Foreskin melanocyte (primary cell): ENCODE measurements at places on chromosomes 2 and 18.

DNA sequence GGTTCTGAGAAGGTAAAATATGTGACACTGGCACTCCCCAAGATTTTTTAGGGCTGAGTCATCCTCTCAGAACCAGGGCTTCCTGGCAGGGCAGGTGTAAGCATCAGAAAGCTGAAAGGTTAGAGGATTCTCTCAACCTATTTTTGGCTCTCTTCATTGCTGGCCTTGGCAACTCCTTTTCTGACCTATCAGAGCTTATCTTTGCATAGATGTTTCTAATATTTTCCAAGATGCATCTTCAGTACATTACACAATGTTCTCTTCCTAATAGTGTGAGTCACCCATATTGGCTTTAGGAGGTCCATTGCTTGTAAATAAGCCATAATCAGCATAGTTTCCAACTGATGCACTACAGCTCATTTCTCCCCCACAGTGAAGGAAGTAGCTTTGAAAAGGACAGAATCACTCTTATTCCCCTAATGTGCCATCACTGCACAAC lies 2008.4 kb upstream of the PIK3C3 start:
- DNase-seq = no peak

DNA sequence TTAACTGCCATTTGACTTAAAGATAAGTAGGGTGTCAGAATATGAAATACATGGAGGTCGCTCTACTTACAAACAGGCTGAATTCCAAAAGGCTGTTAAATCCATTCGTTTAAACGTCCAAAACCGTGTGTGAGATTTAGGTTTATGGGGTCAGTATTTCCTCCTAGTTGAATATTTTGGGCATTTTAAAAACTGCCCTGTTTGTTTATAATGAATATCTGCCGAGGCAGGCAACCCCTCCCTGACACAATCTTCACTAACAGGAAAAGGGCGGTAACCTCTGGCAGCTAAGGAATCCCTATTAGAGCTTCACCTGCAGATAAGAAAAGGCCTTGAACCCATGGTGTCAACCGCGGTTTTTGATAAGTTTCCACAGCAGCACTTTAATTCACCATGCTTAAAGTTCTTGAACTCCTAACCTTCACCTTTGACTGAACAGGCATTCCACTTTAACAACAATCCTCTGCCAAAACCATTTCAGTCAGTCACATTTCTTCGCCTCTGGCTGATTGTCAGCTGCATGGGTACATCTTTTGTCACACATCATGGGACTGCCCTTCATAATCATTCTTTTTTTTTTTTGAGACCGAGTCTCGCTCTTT lies 17.8 kb downstream of the TRAK2 start:
- DNase-seq = no peak

GRCh38 chr2:166784296-166784946 lies 103.9 kb upstream of the XIRP2 start:
- DNase-seq = no peak

DNA sequence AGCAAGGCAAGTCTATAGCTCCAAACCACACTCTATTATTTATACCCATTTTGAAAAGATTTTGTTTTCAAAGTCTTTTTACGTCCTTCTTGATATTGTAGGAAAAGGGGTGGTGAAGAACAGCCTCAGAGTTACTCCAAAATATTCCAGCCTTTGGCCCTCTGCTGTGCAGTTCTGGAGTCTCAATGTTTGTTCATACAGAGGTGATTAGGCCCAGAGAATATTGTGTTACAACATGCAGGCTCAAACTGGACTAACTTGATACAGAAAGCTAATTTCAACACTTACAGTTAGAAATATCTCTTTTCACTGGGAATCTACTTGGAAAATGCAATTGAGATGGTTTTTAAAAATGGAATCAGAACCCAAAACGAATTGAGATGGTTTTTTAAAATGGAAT lies 40.4 kb upstream of the SLC25A52 start:
- DNase-seq = no peak

DNA sequence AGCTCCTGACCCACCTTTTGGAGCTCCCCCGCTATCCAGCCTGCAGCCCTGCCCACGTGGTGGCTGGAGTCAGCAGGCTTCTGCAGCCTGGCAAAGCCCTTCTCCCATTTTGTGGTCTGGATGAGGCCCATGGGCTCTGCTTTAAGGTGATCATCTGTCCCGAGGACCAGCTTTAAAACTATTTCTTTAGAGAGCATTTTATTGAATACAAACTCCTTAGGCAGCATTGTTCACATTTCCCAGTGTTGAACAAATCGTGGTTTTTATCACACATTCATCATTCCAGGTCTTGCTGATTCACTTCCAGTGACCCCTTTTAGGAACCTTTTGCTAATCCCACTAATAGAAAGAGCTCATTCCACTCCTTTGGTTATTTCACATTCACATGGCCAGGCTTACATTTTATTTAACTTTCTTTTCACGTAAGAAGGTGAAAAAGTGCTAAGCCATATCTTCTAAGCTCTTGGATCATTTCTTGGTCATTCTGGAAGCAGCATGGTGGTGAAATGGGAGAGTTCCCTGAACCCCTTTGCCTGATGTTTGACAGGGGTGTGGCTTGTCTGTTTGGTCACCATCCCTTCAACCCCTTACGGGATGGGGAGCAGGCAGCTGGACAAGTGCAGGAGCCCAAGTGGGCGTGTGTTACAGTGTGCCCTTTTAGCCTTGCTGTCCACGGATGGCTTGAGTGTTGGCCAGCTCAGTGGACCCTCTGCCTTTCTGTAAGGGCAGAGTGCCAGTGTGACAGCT lies 80.4 kb upstream of the RAPGEF4 start:
- DNase-seq = no peak

- no peak for DNase-seq
Observed at GRCh38 chr18:980586-980985, 75.9 kb downstream of the ADCYAP1 start.
